Astrocyte (in vitro differentiated cells and primary cell): ENCODE measurements at places on chromosomes 16 and 17.

GRCh38 chr16:87778476-87778829, 12.7 kb upstream of the KLHDC4 start:
- DNase-seq = no peak

- DNase-seq = no peak
Measured at GRCh38 chr17:29726715-29727252, 104.1 kb upstream of the CORO6 start.

DNA sequence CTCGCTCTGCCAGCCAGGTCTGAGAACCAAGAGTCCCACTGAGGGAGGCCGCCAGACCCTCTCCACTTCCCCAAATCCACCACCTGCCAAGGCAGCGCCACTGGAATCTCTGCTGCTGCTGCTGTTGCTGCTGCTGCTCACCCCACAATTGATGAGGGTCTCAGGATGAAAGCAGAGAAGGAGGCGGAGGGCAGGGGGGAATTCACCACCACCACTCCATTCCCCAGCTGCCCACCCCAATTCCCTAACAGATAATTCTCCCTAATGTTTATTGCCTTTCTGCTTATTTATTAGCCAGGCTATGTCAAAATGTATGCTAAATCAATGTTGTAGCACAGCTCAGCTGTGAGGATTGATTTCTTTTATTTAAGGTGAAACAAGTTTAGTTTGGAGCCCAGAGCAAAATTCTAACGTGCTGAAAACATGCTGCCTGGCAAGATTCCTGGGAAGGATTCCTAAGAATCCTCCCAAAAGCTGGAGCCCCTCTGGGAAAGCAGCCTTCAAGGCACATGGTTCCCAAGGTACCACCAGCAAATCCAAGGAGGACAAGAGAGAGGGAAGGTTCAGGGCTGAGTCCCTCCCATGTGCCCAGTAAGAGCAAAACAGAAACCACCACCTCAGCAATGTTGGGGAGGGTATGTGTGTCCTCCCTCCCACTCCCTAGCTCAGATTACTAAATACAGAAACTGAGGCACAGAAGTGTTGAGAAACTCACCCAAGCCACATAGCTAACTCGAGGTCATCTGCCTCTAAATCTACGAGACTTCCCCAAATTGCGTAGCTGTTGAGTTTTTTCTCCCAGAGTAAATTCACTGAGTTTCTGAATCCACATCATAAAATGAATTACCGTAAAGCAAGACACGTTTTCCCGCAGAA, 12.2 kb upstream of the CDH5 start:
- no peak for DNase-seq

- DNase-seq = no peak
Measured at GRCh38 chr17:15364615-15365014, 23.2 kb upstream of the TEKT3 start.

DNA sequence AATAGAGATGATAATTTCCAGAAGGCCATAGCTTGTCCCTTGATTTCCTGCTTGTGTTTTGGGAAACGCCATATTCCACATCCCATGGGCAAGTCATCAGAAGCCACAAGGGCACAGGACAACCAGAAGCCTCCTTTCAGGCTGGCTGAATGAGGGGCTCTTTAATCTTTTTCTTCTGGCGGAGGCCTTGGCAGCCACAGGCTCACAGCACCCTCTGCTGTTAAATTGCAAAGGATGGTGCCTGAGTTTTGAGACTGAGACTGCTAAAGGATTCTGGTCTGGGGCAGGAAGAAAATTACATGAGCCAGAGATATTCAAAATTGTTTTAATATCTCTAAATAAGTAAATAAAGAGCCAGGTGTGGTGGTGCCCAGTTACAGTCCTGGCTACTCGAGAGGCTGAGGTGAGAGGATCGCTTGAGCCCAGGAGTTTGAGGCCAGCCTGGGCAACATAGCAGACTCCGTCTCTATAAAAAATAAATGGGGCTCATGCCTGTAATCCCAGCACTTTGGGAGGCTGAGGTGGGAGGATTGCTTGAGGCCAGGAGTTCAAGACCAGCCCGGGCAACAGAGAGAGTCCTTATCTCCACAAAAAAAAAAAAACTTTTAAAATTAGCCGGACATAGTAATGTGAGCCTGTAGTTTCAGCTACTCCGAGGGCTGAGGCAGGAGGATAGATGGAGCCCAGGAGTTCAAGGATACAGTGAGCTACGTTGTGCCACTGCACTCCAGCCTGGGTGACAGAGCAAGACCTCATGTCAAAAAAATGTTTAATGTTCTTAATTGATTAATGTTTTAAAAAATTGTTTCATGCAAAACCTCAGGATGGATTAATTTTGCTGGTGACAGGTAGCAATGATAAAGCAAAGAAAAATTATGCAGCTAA, 26.3 kb downstream of the AARSD1 start:
- peak; percentile 31 for DNase-seq

- no peak for DNase-seq
Measured at GRCh38 chr17:18124345-18125126, 16.0 kb downstream of the MYO15A start.

DNA sequence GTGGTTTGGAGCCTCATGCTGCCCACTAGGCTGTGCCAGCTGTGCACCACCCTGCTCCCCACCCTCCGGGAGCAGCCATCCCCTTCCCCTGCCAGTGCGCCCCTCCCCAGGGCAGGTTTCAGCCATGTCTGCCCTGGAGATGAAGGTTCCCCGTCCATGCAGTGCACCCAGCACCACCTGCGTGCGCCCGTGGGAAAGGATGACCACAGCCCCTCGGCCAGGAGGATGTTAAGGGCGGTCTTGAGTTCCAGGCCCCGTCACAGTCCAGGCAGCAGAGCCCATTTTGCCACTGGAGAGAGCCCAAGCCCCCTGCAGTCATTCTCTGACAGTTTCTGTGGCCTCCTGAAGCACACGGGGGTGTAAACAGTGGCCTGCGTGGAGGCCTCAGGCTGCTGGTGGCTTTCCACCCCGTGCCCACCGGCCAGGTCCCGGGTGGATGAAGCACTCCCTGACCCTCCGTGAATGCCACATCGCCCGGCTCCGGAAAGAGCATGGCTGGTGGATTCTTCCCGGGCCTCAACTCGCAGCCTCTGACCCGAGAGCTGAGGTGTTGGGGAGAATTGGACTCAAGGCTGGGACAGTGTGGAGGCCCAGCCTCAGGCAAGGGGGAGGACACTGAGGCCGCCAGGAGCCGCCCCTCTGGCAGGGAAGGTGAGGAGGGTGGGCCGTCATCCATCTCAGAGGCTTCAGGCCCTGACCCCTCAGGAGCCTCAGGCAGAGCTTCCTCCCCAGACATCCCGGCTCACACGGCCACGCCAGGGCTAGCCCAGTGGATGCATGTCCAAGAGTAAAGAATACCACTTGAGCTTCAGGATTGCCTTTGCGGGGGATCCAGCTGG, 69.7 kb upstream of the CHMP6 start:
- no peak for DNase-seq

GRCh38 chr16:57424583-57424982, 20.0 kb downstream of the CCL17 start:
- no peak for DNase-seq

GRCh38 chr17:61650749-61651148, 59.7 kb upstream of the NACA2 start:
- no peak for DNase-seq

- DNase-seq = no peak
Measured at GRCh38 chr16:19123535-19124178, 9.9 kb downstream of the ITPRIPL2 start.

DNA sequence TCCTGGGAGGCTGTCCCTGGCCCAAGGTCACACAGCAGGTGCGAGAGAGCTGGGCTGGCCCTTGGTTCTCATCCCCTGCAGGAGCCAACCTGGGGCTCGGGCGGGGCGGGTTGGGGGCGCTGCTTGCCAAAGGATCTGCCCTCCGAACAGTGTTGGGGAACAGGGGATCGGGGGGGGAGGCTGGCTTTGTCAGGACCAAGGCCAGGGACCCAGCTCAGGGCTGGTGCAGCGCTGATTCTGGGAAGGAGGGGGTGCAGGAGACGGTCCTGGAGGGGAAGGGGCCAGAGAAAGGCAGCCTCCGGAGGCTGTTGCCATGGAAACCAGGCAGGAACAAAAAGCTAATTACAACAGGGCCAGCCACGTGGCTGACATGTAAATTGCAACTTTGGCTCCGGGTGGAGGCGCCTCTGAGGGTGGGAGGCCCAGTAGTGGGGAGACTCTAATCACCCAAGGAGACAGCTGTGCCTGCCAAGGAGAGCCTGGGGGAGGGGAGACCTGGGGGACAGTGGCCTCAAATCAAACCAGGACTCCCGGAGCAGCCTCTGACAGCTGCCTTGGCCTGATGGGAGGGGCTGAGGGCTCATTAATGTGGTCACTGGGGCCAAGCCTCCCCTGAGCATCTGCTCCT, 1.3 kb downstream of the TUBB3 start:
- peak; percentile 19 for DNase-seq

- no peak for DNase-seq
Measured at GRCh38 chr17:70613681-70614080, 444.3 kb downstream of the KCNJ2 start.

DNA sequence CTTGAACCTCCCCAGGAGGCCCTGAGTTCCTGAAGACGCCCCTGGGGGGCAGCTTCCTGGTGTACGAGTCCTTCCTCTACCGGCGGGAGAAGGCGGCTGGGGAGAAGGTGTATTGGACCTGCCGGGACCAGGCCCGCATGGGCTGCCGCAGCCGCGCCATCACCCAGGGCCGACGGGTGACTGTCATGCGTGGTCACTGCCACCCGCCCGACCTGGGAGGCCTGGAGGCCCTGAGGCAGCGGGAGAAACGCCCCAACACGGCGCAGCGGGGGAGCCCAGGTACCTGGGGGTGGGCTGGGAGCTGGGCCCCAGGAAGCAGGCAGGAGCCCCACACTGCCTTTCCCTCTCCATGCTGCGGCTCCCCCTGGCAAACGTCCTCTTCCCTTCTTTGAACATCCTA, 22.0 kb downstream of the FLYWCH1 start:
- DNase-seq = no peak

GRCh38 chr17:27793168-27793905, 7.0 kb downstream of the NOS2 start:
- DNase-seq = no peak

GRCh38 chr17:46991617-46992016, 12.6 kb upstream of the RPRML start:
- no peak for DNase-seq

- no peak for DNase-seq
Measured at GRCh38 chr17:231191-231965, 49.9 kb upstream of the DOC2B start.

GRCh38 chr16:85391769-85392583, 221.1 kb upstream of the GSE1 start:
- no peak for DNase-seq

- DNase-seq = peak; percentile 46
Measured at GRCh38 chr17:80751946-80752581, 207.4 kb downstream of the RPTOR start.

- no peak for DNase-seq
Measured at GRCh38 chr17:57531648-57532504, 213.2 kb downstream of the CCDC182 start.

GRCh38 chr17:82215972-82216300, 3.3 kb upstream of the CCDC57 start:
- no peak for DNase-seq
